ENCODE measurements at places on chromosomes 6 and 20.

DNA sequence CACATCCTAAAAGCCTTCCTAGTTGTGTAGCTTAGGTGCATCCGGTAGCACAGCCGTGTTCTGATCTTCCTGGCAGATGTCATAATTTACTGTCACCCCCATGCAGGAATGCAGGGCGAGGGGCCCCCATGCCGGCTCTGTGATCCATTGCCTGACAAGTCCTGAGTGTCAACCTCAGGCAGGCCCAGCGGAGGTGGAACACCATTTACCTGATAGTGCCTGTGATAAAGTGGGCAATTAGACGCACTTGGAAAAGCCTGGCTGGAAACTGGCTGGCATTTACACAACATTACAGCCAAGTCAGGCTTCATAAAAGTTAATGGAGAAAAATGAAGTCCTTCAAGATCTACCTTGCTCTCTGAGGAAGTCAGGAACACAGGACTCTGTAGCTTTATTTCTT lies 521.4 kb upstream of the JAG1 start:
- no peak for DNase-seq

GRCh38 chr6:35634316-35634715 lies 54.4 kb downstream of the FKBP5 start:
- DNase-seq, result no peak

DNA sequence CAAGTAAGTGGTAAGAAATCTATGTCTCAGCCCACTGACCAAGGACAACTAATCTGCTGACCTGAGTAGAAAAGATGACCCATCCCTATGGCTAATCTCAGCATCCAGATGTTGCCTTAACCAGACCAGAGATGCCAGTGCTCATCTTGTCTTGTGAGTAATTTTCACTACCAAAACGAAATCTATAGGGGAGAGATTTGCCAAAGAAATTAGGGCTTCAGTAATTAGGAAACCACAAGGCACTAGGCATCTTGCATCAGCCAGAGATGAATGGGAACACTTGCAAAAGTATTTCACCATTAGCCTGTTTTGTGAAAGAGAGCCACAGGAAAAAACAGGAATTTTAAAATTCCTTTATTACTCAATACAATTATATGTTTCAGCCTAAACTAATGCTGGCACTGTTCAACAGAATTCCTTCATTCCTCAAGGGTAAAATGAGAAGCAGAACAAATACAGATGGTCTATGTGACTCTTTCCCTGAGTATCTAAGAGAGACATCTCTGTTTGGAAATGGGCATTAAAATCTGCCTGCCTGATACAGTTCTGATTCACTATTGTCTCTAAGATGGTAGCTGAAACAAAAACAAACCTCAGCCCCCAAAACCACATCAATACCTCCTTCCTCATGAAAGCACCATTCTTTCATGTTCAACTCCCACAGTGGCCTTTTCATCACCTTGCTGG lies 87.8 kb downstream of the GMDS start:
- no peak for DNase-seq

- no peak for DNase-seq
These were observed 5.6 kb downstream of the TAF4 start for GRCh38 chr20:62059920-62060630.

DNA sequence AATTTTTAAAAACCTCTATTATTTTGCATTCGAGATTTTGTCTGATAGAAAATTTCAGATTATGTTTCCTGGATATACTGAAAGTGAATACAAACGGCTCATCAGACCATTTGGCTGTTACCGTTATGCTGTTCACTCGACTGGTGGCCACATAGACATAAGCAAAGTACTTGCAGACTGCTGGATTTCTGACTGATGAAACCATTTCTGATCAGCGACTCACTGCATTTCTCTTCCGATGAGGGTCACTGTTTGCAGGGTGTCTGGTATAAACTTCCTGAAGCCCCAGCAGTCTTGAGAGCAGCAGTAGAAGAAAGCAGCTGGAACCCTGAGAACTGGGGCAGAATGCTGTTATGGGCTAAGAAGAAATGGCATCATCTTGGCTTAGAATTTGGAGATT lies 17.7 kb downstream of the SNX9 start:
- DNase-seq, result no peak

DNA sequence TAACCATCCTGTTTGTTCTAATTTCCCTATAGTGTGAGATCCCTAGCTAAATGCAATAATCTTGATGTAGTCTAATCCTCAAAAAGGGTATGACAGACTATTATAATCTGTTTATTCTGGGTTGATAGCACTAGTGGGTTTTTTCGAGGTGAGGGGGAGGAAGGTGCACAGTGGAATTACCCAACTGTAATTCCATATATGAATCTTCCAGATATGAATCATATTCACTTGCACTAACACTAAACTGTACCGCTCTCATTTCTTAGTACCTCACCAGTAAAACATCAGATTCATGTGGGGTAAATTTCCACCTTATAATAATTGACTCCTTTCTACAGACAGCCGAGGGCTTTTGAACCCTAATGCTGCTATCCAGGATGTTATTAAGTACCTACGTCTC lies 16.5 kb downstream of the NCOA7 start:
- DNase-seq, result no peak

DNA sequence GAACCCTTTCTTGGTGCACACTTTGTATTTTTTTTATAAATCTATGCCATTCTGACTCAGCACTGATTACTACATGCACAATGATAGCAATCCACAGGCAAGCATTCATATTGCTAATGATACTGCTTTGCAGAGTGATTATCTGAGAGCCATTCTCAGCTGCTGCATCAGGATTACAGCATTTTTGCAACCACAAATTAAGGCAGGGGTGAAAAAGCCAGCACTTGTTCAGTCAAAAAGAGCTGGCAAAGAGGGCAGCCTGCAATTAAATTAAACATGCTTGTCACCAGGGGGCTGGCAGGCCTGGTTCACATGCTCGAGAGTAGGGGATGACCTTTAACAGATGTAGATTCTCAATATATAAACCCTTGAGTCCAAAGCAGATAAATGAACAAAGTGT lies 40.7 kb upstream of the SLC17A4 start:
- DNase-seq, result no peak

DNA sequence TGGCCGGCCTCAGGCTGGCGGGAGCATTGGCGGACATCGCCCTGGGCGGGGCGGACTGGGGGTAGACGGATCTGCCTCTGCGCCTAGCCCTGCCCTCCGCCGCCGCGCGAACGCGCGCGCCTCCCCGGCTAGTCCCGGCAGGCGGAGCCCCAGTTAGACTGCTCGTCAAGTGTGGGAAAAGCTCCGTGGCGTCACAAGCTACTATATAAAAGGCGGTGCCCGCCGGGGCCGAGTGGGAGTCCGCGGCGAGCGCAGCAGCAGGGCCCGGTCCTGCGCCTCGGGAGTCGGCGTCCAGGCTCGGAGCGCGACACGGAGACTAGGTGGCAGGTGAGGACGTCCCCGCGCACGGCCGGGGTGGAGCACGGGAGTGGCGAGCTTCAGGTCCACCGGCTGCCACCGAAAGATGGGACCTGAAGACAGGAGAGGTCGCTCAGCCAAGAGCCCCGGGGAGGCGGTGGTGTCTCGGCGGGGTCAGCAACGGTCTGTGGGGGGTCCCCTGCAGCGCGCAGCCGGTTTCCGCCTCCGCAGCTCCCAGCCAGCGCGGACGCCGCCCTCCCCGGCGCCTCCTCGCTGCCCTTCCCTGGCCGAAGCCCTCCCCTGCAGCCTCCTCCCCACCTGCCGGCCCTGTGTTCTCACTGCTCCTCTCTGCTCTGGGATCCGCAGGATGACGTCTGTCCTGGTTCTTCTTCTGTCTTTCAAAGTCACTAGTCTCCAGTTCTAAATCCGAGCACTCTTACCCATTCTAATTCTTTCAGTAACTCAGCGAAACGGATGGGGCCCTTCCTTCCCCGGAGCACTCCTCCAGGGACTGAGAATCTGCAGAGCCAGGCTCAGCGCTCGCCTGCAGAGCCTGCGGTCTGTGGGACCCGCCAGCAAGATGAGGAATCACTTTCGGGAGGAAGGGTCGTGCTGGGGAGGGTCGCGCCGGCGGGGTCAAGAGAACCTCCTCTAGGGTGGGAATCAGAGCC lies 4.3 kb upstream of the RIPK1 start:
- DNase-seq, result peak; percentile 74

DNA sequence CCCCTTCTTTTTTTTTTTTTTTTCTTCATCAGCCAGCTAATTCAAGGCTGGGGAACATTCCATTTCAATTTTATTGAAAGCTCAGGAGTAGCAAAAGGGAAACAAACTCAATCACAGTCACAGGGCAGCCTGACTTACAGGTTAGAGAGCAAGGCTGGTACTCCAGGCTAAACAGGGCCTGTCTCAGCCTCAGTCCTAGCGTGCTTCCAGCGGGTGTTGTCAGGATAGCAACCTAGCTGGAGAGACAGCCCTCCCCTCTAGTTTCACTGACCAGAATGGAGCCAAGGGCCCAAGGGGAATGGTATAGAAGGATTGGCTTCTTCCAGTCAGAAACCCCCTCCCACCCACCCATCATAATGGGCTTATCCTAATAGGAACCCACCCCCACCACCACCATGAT lies 132.9 kb downstream of the PXDC1 start:
- no peak for DNase-seq

DNA sequence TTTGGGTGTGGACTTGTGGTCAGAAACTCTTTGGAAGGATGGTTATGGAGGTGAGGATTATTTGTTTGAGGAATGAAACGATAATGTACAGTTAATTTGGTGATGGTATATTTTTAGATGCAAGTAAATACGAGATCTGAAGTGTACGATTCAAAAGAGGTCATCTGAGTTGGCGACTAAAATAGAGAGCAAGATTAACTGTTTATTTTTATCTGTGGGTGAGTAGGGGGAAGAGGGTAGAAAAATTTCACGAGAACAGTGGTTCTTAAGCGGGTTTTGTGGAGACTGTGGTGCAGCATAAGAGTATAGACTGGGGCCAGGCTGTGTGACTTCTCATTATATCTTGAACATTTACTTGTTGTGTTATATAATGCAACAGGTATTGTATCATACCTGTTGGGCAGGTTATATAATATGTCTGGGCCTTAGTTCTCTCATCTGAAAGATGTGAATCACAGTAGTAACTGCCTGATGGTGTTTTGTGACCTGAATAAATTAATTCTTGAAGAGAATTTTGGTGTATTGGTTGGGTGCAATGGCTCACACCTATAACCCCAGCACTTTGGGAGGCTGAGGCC lies 171.2 kb downstream of the JARID2 start:
- no peak for DNase-seq

DNA sequence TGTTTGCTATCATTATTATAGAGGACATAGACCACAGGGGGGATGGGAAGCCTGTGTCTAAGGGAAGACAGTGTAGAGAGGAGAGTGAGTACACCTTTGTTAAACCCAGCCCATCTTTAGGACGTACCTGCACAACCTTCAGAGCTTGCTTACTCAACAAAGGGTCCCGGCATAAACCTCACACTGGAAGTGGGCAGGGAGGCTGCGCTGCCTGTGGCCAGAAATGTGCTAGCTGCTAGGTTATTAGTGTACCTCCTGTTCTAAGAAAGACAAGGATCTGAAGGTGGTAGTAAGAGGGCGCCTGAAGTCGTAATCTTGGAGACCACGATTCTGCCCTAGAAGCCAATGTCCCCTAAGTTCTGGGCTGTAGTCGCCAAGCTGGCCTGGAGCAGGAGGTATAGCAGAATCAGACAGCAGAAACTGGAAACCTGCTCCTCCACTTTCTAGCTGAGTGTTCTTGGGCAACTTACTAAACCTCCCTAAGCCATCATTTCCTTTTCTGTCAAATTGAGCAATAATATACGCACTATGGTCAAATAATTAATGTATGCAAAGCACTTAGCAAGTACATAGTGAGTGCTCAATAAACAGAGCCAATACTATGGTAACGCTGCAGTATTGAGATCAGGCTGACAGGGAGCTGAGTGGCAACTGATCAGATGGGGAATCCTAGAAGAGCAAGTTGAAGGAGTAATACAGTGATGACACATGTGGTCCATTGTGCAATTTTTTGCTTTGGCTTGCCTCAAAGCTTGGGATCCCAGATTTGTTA lies 16.8 kb upstream of the AKIRIN2 start:
- DNase-seq, result no peak

DNA sequence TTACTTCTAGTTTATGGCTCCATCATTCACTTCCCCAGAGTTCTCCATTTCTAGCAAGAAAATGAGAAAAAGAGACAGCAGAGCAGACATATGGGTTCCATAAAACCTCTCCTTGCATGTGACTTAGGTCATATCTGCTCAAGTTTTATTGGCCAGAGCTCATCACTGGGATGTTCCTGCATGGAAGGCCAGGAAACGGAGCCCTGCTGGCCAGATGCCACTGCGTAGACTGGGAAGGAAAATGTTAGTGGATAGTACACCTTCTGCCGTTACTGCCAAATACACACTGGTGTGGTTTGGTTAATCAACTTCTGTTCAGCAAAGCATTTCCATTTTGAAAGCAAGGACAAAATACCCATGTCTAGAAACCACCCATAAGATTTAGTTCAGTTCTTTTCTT lies 220.6 kb upstream of the TSHZ2 start:
- no peak for DNase-seq

DNA sequence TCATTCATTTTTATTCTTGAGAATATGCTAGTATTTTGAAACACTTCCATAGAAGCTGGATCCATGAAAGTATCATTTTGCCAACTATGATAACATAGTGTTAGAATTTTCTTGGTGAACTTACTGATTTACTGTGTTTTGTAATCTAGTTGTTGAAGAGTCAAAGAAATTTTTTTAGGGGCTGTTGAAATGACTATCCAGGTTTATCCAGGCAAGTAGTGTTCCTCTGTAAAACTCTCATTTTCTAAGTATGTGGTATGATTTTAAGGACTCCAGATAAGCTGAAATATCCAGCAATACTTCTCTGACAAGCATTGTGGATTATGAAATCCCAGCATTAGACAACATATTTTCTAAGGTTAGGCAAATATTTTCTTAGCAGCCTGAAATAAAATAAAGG lies 95.9 kb downstream of the GRIK2 start:
- no peak for DNase-seq

DNA sequence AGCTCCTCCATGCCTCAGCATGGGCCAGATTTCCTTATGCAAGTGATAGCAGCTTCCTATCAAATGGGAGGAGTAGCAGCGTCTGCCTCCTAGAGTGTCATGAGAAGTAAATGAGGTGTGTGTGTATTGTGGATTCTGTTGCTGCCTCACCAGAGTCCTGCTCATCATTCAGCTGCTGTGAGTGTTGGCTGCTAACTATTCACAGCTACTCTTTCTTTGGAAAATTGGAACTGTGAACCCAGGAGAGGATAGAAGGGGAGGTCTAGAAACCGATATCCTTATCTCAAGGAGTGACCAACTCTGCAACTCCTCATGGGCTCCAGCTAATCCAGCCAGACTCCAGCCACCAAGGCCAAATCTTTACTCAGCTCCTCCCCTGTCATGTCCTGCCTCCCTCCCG lies 63.3 kb downstream of the TOX2 start:
- DNase-seq, result no peak
